ENCODE measurements at places on chromosomes 7 and 10. TPM values are rescaled to one million over a fixed set of nuclear protein-coding genes. Genes with fewer than 3 reads are reported as not detected.
A peak's percentile ranks its signal among the peaks of the same experiment; 100 is the strongest.

- DNase-seq: no peak
- H3K27me3 ChIP-seq: no peaks in the 10 kb centered on the region
- no peaks in the 10 kb centered on the region for H3K36me3 ChIP-seq
- no peak overlapping the region for H3K27ac ChIP-seq
These were observed 411.6 kb upstream of the GALNT17 start for GRCh38 chr7:70720191-70720873.

GRCh38 chr10:14822879-14823755, 14.7 kb downstream of the CDNF start:
- no peak overlapping the region for H3K4me3 ChIP-seq
- no peaks in the 10 kb centered on the region for H3K27me3 ChIP-seq
- H3K36me3 ChIP-seq: no peaks in the 10 kb centered on the region
- peaks cover 2% of the 10 kb centered on the region for H3K4me1 ChIP-seq
- H3K27ac ChIP-seq: no peak overlapping the region

DNA sequence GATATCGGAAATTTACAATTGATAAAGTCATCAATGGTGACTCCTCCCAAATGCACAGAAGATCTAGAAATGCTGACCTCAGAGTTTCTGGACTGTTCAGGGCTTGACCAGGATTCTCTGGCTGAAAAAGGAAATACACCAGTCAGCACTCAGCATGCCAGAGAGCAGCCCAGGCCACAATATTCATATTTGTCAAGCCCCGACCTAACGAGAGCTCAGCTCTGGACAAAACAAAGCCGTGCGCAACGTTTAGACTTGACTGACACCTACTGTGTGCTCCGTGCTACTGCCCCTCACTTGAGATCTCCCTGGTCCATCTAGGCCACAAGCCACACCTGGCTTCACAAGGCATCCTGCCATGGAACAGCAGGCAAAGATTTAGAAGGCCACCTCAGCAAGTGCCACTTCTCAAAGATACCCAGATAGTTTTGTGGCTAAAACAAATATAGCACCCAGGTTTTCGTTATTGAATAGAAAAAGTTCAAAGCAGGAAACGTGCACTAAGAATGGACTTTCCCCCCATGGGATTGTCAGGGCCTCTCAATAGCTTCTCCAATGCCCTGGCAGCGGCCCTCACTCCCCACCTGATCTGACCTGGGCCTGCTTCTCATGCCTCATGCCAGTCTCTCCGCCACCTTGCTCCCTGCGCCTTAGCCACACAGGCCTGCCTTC, 218.3 kb downstream of the FAM107B start:
- no peaks in the 10 kb centered on the region for H3K36me3 ChIP-seq
- no peak overlapping the region for H3K27ac ChIP-seq
- no peaks in the 10 kb centered on the region for H3K27me3 ChIP-seq
- H3K4me3 ChIP-seq: no peak overlapping the region
- H3K4me1 ChIP-seq: peaks cover 5% of the 10 kb centered on the region

DNA sequence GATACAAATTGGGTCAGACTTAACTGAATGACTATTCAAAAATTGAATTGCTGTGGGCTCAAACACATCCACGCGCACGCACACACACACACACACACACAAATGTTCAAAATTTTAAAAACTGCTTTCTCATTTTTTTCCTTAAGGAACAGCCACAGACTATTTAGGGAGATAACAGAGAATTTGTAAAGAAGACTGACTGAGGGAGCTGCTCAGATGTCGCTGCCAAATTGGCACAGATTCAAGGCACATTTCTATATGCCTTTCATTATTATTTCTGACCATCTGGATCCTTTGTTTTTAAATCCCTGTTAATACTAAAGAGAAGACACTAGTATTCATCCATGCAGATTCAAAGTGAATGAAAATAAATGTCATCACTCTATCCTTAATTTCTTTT, 154.8 kb downstream of the DGKB start:
- H3K36me3 ChIP-seq: no peaks in the 10 kb centered on the region
- H3K4me1 ChIP-seq: no peaks in the 10 kb centered on the region
- no peak overlapping the region for H3K27ac ChIP-seq
- H3K27me3 ChIP-seq: no peaks in the 10 kb centered on the region
- peak; percentile 24 for DNase-seq

DNA sequence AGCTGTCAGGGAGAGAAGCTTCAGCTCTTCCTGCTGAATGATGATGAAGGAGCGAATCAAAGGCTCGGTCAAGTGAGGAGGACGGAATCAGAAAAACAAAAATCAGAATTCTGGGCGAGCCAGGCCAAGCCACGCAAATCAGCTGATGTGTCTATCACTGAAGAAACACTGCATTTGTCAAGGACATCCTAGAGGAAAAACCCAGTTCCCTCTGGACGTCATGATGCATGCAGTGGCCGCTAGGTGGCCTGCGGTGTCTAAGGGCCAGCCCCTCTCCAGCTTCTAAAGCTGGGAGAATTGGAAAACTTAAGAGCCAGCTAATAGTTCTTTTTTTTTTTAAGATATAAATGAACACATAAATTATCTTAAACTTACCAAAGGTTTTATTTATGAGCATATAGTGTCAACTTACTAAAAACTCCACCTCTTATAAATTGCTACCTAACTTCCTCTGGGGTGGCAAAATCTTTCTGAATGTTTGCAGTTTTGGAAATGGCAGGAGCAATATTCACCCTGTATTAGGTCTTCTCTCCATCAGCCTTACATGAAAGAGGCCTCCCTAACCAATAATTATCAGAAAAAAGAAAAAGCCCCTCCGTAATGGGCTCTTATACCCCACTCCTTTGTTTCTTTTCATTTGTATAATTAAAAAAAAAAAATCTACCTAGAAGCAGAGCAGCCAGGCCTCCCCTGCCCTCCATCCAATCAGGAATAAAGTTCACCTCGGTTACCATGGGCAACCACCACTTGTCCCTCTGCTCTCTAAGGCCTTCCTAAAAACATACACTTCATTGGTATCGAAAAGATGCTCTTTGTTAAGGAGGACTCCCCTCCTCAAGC, 186.8 kb downstream of the USP6NL start:
- no peaks in the 10 kb centered on the region for H3K27me3 ChIP-seq
- no peak overlapping the region for H3K4me3 ChIP-seq
- H3K36me3 ChIP-seq: no peaks in the 10 kb centered on the region
- H3K27ac ChIP-seq: no peak overlapping the region

DNA sequence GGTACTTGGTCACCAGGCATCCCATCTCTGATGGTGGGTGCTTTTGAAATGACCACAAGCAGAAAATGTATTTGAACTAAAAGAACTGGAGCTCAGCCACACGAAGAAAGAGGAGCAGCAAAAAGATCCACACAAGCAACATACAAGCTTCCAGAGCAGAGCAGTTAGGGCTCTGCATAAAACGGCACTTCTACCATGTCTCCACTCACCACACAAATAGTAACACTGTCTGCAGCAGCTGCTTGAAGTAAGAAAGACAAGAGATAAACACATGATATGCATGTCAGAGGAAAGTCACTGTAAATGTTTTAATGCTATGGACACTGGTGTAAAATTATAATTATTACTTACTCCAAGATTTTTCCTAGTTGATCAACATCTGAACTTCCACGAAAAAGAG, 32.5 kb upstream of the FAM133B start:
- H3K36me3 ChIP-seq: peaks cover 4% of the 10 kb centered on the region
- H3K4me1 ChIP-seq: peaks cover 16% of the 10 kb centered on the region
- no peak overlapping the region for H3K27ac ChIP-seq

The OR6V1 gene
- not detected for total RNA-seq

The ASB13 gene
- 15.4 TPM for total RNA-seq

The UPK3BL1 gene
- total RNA-seq: 9.8 TPM

The CALY gene
- not detected for total RNA-seq

All from fibroblast of lung (primary cell).